Memory B cell (primary cell): ENCODE measurements at places on chromosomes 12 and 14.
A peak's percentile ranks its signal among the peaks of the same experiment; 100 is the strongest.

GRCh38 chr12:117044311-117044710, 54.9 kb downstream of the TESC start:
- DNase-seq: no peak

DNA sequence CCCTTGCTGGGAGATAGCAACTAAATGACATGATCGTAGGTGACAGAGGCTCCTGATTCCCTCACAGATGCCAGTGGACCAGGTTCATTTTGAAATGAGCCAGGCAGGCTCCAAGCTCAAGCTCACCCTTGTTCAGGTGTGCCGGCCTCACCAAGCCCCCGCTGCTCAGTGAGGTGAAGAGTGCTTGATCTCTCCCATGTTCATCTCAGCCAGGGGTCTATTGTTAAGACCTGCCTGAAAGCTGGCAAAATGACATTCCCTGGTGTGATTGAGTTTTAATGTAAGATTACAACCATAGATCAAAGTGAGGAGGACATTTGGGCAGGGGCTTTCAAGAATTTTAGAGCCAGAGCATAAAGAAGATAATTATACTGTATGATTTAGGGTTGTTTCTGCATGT, 497.9 kb downstream of the EGLN3 start:
- DNase-seq: no peak

- peak; percentile 49 for DNase-seq
These were observed 40.1 kb downstream of the SMIM41 start for GRCh38 chr12:52119398-52120254.

GRCh38 chr12:99311373-99311772, 336.2 kb upstream of the GARIN6 start:
- DNase-seq: no peak

DNA sequence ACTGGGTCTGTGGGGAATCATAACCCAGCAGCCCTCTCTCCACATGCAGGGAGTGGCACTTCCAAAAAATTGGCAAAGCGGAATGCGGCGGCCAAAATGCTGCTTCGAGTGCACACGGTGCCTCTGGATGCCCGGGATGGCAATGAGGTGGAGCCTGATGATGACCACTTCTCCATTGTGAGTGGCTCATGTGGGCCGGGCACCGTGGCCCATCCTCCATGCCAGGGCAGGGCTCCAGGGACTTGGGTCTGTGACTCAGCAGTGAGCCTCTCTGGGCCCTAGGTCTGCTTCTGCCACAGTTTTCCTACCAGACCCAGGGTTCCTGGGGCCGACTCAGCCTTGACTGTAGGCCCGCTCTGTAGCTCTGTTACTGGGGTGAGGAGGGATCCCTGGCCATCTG, 2.2 kb downstream of the NPFF start:
- DNase-seq: no peak
